SK-N-MC (cell line): ENCODE measurements at places on chromosomes 12 and 14.
A peak's percentile ranks its signal among the peaks of the same experiment; 100 is the strongest.

- no peak for DNase-seq
These were observed 4.6 kb upstream of the A2ML1 start for GRCh38 chr12:8817856-8818255.

DNA sequence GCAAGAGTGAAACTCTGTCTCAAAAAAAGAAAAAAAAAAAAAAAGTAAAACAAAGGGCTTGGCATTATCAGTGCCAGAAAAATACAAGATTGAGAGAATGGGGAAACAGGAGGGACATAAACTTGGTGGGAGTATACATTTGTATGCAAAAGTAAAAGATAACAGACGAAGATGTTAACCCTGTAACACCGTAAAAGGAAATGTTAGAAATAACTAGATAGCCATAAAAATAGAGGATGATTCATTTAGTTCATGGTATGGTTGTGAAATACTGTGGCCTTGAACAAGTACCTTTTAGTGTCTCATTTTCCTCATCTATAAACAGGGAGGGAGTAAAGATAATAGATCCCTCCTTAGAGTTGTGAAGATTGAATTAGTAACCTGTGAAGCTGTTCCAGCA is 33.3 kb downstream of the ATP2A2 start:
- no peak for DNase-seq

- no peak for DNase-seq
These were observed 82.6 kb downstream of the GALNT8 start for GRCh38 chr12:4802841-4803240.

DNA sequence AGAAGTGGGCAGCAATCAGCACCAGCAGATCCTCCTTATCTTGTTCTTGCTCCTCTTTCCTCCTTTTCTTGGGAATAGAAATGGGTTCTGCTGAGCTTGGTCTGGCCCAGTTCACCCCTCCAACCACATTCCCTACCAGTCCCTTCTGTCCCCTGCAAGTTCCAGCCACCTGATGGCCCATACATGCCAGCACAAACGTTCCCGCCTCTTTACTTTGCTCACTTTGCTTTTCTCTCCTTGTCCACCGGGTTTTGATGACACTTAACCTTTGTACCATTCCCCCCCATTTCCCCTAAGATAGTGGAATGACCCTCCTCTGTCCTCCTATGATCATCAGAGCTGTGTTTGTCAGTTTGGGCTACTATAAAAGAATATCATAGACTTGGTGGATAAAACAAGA is 23.4 kb upstream of the EML1 start:
- DNase-seq: no peak

- DNase-seq: no peak
These were observed at the start of gene GALNT9 for GRCh38 chr12:132329036-132329719. TSS of gene GALNT9 (minus strand) at chr12:132329589. CDS start at chr12:132329203, 386 bp downstream.

DNA sequence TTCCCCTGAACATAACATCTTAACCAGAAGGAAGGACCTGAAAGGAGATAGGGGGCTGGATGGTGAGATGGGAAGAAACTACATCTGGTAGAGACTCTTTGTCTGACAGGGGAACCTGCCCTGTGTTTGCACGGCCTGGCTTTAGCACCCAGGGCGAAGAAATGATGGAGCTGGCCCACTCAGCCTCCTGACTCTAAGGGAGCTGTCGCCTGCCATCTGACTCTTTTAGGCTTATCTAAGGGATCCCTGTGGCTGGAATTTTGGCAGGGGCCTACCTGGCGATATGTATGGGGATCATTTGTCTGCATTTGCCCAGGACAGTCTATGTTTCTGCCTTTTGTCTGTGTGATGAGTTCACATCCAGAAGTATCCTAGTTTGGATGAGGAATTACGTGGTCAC is 15.6 kb upstream of the CACNA2D4 start:
- DNase-seq: no peak

DNA sequence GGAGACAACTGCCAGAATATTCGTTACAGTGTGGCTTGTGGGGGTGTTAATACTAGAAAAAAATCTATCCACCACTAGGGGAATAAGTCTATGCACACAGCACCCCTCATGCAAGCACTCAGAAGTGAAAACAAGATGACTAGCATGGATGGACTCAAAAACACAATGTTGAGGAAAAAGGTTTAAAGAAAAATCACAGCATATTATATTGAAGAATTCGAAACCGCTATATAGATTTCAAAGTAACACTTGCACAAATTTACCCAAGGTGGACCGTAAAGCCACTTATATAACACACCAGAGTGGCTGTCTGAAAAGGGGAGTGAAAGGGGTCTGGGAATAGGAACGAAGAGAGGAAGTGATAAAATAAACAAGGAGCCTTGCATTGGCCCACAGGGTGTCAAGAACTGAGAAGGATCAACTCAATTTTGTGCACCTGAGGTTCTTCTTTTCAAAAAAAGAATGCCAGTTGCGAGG is 544 bp downstream of the ABCD4 start:
- DNase-seq: peak; percentile 8

DNA sequence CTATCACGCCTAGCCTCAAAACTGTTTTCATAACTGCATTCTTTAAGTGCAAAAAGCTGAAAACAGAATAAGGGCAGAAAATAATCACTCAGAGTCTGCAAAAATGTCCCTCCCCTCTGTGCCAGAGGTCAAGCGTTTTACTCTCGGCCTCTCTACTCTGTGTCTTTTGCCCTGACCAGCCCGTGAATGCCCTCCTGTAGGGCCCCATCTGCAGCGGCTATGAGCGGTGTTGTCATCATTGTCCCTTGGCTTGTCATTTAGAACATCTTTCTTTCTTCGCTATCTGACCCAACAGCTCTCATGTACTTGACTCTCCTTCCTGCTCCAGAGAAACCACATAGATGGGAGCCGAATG is 21.7 kb downstream of the ELK3 start:
- no peak for DNase-seq

- no peak for DNase-seq
These were observed 76.0 kb upstream of the CCDC60 start for GRCh38 chr12:119258556-119258955.

DNA sequence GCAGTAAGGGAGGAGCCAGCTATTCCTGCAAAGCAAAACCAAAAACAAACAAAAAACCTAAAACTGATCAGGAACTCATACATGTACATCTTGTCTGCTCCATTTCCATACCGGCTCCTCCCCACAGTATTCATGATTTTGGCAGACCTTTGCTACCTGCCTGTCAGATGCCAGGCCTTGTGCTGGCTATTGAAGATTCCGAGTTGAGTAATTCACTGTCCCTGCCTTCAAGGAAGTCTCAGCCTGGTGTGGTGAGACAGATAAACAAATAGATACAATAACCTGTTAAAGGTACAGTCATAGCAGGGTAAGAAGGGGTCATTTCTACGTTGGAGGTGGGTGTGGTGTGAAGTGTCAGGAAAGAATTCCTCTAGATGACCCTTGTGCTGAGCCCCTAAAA is 42.7 kb downstream of the SUSD6 start:
- DNase-seq: no peak
